Brain (organoid and tissue), 16 donors: ENCODE measurements at places on chromosomes 5 and 9.

- DNase-seq, result peak; percentile 41
Observed at GRCh38 chr5:157516006-157516405, 56.0 kb downstream of the NIPAL4 start.

GRCh38 chr5:101720033-101720432, 576.1 kb downstream of the SLCO4C1 start:
- DNase-seq, result no peak

GRCh38 chr5:25190521-25191000, 545.8 kb upstream of the CDH10 start:
- DNase-seq, result no peak

DNA sequence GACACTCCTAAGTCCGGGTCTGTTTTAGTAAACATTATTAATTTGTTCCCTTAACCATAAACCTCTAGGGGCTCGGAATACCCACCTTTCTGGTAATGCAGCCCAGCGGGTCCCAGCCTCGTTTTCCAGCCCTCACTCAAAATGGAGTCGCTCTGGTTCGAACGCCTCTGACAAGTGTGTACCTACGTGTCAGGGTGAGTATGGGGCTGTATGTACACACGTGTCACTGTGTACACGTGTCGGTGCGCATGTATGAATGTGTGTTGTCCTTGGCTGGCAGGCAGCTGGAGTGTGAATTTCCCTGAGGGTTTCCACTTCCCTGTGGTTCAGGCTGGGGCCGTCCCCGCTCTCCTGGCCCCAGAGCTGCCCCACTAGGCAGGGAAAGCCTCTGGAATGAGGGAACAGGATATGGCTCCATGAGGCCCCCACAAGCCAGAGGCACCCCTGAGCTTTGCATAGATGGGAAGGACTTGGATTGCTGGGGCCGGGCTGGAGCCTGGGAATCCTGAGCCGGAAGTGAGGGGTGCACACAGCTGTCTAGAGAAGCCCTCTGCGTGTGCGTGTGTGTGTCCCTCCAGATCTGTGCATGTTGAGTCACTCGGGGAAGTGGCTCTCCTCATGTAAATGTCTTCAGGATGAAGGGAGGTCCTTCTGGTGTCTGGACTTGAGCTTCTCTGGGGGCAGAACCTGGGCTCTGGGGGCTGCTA, 160.8 kb upstream of the IER5L start:
- DNase-seq, result no peak

DNA sequence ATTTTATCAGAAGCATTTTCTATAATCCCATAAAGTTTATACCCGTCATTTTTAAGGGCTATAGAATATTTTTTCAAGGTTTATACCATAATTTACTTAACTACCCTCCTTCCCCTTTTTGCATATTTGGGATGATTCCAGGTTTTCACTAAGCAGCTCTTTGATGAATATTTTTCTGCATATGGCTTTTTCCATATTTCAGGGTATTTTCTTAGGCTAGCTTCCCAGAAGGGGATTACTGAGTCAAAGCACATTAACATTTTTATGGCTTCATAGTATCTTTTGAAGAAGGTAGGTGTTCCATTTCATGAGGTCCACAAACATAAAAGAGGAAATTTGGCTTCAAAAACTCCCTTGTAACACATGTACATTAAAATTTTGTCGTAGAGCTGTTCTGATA, 14.6 kb upstream of the COL15A1 start:
- DNase-seq, result no peak
